Endothelial cell of umbilical vein (primary cell): ENCODE measurements at places on chromosomes 4 and X. TPM values are rescaled to one million over a fixed set of nuclear protein-coding genes. Genes with fewer than 3 reads are reported as not detected.

ZCCHC12 gene
- polyA plus RNA-seq: 0.10 and 0.21 TPM in 2 replicates

ABCE1 gene
- polyA plus RNA-seq: 32.3 and 38.4 TPM in 2 replicates

GRCh38 chrX:112830540-112830939 lies 10.1 kb downstream of the AMOT start:
- no peak for DNase-seq
- no peaks in the 10 kb centered on the region for H3K36me3 ChIP-seq
- H3K27ac ChIP-seq: no peak overlapping the region
- no peaks in the 10 kb centered on the region for H3K4me1 ChIP-seq

- no peak overlapping the region for H3K4me3 ChIP-seq
- H3K4me1 ChIP-seq: no peaks in the 10 kb centered on the region
- no peaks in the 10 kb centered on the region for H3K27me3 ChIP-seq
- H3K36me3 ChIP-seq: no peaks in the 10 kb centered on the region
- H3K27ac ChIP-seq: no peak overlapping the region
Observed at GRCh38 chrX:132532097-132532496, 43.3 kb upstream of the MBNL3 start.

AFP gene
- not detected in 2 replicates for polyA plus RNA-seq

PKD2 gene
- 15.2 and 23.1 TPM in 2 replicates for polyA plus RNA-seq

DNA sequence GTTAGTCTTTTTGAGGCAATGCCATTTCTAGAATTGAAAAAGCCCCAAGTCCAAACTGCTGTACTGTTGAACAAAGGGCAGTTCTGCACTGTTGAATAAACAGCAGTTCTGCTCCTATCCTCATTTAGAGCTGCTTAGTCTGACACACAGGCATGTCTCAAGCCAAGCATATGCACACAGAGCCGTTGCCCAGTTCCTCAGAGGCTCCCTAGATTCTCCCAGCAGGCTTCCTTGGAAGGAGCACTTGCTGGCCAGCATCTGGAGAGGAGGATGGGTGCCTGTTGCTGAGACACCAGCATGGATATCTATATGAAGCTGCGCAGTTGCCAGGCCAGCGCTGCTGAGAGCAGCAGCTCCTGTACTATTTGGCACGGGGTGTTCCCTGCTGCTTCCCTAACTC lies 138.3 kb upstream of the USP38 start:
- no peak overlapping the region for H3K4me3 ChIP-seq
- no peaks in the 10 kb centered on the region for H3K4me1 ChIP-seq

UGT2A1 gene
- 0.04 and 0.11 TPM in 2 replicates for polyA plus RNA-seq

GRCh38 chr4:138669479-138670315 lies 345.9 kb upstream of the NOCT start:
- no peak for DNase-seq
- no peak overlapping the region for H3K4me3 ChIP-seq
- peaks cover 17% of the 10 kb centered on the region for H3K27me3 ChIP-seq

DNA sequence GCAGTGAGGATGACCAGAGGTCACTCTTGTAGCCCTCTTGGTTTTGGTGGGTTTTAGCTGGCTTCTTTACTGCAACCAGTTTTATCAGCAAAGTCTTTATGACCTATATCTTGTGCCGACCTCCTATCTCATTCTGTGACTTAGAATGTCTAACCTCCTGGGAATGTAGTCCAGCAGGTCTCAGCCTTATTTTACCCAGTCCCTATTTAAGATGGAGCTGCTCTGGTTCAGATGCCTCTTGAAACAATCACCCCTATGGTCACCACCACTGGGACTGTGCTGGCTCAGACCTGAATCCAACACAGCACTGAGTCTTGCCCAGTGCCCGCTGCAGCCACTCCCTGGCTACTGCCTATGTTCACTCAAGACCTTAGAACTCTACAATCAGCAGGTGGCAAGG lies 49.4 kb downstream of the MCUB start:
- no peak overlapping the region for H3K27ac ChIP-seq
- H3K4me1 ChIP-seq: peaks cover 4% of the 10 kb centered on the region
- H3K27me3 ChIP-seq: no peaks in the 10 kb centered on the region
- no peaks in the 10 kb centered on the region for H3K36me3 ChIP-seq
- H3K4me3 ChIP-seq: no peak overlapping the region

GRCh38 chrX:21645431-21645830 lies 12.7 kb downstream of the KLHL34 start:
- no peaks in the 10 kb centered on the region for H3K27me3 ChIP-seq
- H3K4me3 ChIP-seq: no peak overlapping the region
- H3K27ac ChIP-seq: no peak overlapping the region
- no peaks in the 10 kb centered on the region for H3K36me3 ChIP-seq
- H3K4me1 ChIP-seq: no peaks in the 10 kb centered on the region

DNA sequence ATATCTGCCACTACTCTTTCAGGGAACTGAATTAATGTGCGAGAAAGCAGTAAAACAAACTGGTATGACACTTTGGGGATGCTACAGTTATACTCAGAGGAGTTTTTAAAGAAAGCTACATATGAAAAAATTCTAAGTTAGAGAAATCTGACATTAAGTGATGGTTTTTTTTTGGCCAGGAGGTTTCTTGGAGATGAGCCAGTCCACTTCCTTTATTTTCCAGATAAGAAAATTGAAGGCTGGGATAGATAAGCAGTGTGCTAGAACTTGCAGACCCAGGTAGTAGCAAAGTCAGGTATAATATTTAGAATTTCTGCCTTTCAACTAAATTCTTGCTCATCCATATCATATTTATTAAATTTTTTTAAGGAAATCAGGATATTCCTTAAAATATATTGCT lies 106.8 kb downstream of the FAT4 start:
- peaks cover 7% of the 10 kb centered on the region for H3K36me3 ChIP-seq
- peak; percentile 68 for DNase-seq

GRCh38 chrX:22445880-22446279 lies 173.2 kb downstream of the CBLL2 start:
- H3K36me3 ChIP-seq: no peaks in the 10 kb centered on the region
- H3K4me1 ChIP-seq: no peaks in the 10 kb centered on the region
- no peak for DNase-seq
- no peak overlapping the region for H3K27ac ChIP-seq
- H3K27me3 ChIP-seq: no peaks in the 10 kb centered on the region

GRCh38 chr4:79334783-79335182 lies 8.9 kb upstream of the NAA11 start:
- no peak for DNase-seq
- no peaks in the 10 kb centered on the region for H3K4me1 ChIP-seq
- H3K4me3 ChIP-seq: no peak overlapping the region
- no peaks in the 10 kb centered on the region for H3K36me3 ChIP-seq
- H3K27me3 ChIP-seq: no peaks in the 10 kb centered on the region

TRIML1 gene
- not detected in 2 replicates for polyA plus RNA-seq

DNA sequence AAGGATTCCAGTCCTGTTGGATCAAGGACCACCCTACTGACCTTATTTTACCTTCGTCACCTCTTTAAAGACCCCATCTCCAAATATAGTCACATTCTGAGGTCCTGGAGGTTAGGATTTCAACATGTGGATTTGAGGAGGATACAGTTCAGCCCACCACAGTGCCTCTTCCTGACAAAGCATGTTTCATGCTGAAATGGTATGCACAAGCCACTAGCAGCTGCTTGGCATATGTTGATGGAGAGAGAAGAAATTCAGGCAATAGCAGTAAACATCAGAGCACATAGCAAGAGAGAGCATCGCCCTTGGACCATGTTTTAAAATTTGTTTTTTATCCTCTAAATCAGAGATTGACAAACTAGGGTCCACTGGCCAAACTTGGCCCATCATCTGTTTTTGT lies 172.1 kb downstream of the PRKX start:
- no peak for DNase-seq
- H3K4me3 ChIP-seq: no peak overlapping the region
- no peaks in the 10 kb centered on the region for H3K4me1 ChIP-seq
- H3K27me3 ChIP-seq: no peaks in the 10 kb centered on the region
- no peak overlapping the region for H3K27ac ChIP-seq
- H3K36me3 ChIP-seq: no peaks in the 10 kb centered on the region

- no peak overlapping the region for H3K4me3 ChIP-seq
- no peaks in the 10 kb centered on the region for H3K36me3 ChIP-seq
- DNase-seq: peak; percentile 58
Observed at GRCh38 chr4:126435491-126435890, 1120.7 kb downstream of the FAT4 start.

DNA sequence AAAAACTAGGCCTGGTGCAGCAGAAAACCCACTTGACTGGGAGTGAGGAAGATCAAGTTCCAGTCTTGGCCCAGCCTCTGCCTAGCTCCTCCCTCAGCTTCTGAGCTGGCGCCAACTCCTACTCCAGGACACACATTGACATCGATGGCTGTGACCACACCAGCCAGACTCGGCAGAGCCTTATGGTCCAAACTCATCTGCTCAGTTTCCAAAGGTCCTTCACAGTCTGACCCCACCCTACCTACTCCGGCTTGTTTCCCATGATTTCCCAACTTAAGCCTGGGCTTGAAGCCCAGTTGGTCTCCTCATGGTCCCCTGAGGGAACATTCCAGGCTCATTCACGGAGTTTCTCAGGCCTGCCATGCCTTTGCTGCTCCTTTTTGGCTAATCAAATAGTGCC lies 10.1 kb downstream of the ELF4 start:
- H3K4me1 ChIP-seq: peaks cover 21% of the 10 kb centered on the region
- no peak overlapping the region for H3K27ac ChIP-seq
- no peaks in the 10 kb centered on the region for H3K27me3 ChIP-seq
- DNase-seq: no peak
- H3K4me3 ChIP-seq: no peak overlapping the region
- H3K36me3 ChIP-seq: no peaks in the 10 kb centered on the region

DNA sequence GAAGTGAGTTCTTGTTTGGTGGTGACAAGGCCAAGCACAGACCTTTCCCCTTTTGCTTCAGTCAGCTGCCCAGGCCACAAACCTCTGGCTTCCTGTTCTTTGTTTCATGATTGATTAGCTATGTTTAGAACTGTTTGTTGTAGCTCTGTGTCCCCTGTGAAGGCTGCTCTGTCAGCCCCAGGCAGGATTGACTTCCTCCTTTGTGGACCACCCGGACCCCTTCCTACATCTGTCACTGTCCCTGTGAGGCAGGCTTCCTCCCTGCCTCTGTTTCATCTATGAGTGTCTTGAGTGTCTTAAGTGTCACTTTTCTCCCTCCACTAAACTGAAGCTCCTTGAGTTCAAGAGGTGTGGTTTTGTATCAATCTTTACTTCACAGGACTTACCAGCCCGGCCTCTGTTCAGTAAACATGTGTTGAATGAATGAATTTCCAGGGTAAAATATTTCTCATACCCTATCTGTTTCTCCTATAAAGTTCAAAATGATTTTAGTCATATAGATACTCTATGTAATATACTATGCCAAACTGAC lies 83.5 kb downstream of the ZNF674 start:
- H3K27me3 ChIP-seq: no peaks in the 10 kb centered on the region
- peaks cover 3% of the 10 kb centered on the region for H3K4me1 ChIP-seq
- no peak overlapping the region for H3K27ac ChIP-seq
- DNase-seq: no peak
- peaks cover 3% of the 10 kb centered on the region for H3K36me3 ChIP-seq
- H3K4me3 ChIP-seq: no peak overlapping the region

GRCh38 chr4:168677063-168677462 lies 180.2 kb downstream of the PALLD start:
- H3K4me1 ChIP-seq: no peaks in the 10 kb centered on the region
- no peak overlapping the region for H3K27ac ChIP-seq
- H3K27me3 ChIP-seq: no peaks in the 10 kb centered on the region

DNA sequence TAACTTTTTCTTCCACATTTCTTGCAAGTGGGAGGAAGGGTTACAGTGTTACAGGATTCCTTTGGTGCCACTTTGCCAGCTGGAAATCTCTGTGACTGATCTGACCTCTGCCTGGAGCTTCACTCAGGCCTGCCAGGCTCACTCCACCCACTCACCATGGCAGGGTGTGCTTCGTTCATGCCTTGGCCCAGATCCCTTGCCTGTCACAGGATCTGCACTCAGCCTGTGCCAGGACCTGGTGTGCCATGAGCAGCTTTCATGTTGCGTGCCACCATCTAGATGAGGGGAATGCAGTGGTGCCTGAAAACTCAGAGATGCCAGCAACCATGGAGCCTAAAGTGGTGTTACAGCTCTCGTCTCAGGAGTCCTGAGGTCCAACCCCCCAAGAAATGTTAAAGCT lies 2596.4 kb downstream of the PCDH7 start:
- H3K4me1 ChIP-seq: no peaks in the 10 kb centered on the region
- H3K27me3 ChIP-seq: no peaks in the 10 kb centered on the region
- H3K4me3 ChIP-seq: no peak overlapping the region
- H3K36me3 ChIP-seq: no peaks in the 10 kb centered on the region
- no peak for DNase-seq
- no peak overlapping the region for H3K27ac ChIP-seq

AFF2 gene
- polyA plus RNA-seq: 0.03 TPM in 1 of 2 replicates, not detected in the other

SLC10A3 gene
- 21.9 and 30.8 TPM in 2 replicates for polyA plus RNA-seq

LDOC1 gene
- polyA plus RNA-seq: 19.4 and 23.0 TPM in 2 replicates

DNA sequence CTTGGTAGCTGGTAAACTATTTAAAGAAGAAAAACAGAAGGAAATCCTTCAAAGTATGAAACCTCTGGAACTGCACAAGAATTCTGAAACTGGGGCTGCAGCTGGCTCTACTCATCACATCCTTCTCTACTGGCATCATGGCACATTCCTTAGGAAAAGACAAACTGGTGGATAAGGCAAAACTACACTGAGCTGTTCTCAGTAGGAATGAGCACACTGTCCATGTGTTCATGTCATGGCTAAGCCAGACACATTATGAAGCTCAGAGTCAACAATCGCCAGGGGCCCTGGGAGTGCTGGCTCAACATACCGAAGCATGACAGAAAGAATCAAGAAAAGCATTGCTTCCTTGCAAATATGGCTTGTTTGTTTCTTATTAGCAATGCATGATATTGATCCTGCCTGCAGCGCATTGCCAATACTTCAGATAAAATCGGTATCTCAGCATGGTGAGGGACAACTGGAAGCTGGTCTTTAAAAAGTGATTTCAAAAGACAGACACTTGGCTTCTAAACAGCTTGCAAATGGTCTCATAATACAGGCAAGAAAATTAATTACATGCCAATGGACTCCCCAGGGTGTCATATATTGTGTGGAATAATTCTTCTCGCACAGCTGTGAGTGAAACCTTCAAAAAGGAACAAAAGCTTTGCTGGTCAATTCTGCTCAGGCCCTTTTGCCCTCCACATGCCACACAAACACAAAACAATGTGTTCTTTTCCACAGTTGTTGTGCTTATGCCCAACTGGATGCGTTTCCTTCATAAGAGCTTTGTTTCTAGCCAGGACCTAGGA lies 300.2 kb upstream of the VCX start:
- H3K36me3 ChIP-seq: no peaks in the 10 kb centered on the region
- no peak for DNase-seq
- H3K27me3 ChIP-seq: no peaks in the 10 kb centered on the region
- H3K4me1 ChIP-seq: no peaks in the 10 kb centered on the region
- H3K4me3 ChIP-seq: no peak overlapping the region

MTNR1A gene
- polyA plus RNA-seq: not detected in 2 replicates
